ENCODE measurements at places on chromosomes 12 and 14.

DNA sequence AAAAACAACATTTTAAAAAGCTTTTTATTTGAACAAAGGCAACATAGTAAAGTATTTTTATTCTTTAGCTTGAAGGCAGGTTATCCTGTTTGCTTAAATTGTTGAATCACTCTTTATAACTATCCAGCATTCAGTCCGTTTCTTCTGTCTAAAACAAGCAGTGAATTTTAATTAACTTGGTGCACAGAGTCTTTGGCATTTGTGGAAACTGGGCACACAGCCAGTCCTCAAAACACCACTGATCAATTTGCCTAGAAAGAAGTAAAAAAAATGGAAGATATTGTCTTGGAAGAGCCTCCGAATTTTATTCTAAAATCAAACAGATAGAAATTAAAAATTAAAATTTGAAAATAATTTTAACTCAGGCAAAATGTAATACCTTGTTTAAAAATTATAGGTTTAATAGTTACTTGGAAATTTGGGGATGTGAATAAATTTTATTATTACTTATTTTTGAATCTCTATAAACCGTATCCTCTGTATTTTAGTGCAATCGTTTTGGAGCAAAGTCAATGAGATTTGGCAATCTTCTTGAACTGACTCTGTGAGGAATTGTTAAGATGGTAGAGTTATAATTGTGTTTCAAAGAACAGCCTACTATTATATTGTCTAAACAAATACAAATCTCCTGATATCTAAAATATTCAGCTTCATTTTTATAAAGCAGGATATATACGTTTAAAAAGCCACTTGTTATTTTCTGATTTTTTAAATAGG lies 927.0 kb downstream of the SLC16A7 start:
- no peak for DNase-seq

GRCh38 chr12:31477687-31478086 lies 113.2 kb downstream of the DENND5B start:
- no peak for DNase-seq

DNA sequence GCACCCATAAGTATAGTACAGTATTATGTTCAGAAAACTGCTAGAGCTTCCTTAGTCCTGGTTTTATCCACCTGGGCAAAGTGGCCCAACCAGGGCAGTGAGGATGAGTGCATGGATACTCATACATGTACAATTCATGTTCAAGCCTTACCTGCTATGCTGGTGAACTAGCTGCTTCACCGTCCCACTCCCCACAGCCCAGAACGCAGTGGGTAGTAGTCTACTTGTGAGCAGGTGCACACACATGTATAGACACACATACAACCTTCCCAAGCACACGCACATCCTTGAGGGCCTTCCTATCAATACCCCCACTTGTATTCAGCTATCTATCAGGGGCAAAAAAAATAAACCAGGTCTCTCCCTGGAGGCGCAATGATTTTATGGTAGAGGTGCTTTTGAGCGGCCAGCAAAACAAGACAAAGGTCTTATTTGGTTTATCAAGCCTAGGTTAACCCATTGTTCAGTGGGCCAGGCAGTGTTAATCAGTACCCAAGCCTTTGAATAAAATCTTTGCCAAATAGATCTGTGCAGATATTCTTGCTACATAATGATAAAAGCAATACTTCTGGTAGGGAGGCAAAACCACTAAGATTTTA lies 69.8 kb downstream of the ZFP36L1 start:
- no peak for DNase-seq

- no peak for DNase-seq
Observed at GRCh38 chr14:101561145-101561896, at the start of gene DIO3. Gene DIO3, plus strand, starts transcription at chr14:101561495.

GRCh38 chr12:118103601-118104382 lies at the start of gene VSIG10:
Gene VSIG10, minus strand, starts transcription at chr12:118104011. Its CDS starts 340 bp downstream, at chr12:118103671.
- DNase-seq, result peak; percentile 19

DNA sequence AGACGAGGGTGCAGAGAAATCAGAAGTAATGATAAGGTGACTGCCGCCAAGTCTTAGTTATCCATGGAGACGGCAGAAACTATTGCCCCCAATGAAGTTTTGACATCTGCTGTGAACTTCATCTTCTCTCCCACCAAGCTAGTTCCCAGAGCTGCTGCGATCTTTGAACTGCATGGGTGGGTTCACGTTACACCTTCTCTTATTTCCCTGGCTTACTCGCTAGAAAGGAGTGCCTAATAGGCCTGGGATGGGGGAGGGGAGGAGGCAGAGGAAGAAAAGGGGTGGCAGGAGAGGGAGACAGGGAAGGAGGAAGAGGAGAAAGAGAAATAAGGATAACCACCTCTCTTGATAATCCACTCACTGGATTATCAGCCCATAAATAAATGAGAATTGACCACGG lies 157.1 kb downstream of the NTF3 start:
- DNase-seq, result no peak

DNA sequence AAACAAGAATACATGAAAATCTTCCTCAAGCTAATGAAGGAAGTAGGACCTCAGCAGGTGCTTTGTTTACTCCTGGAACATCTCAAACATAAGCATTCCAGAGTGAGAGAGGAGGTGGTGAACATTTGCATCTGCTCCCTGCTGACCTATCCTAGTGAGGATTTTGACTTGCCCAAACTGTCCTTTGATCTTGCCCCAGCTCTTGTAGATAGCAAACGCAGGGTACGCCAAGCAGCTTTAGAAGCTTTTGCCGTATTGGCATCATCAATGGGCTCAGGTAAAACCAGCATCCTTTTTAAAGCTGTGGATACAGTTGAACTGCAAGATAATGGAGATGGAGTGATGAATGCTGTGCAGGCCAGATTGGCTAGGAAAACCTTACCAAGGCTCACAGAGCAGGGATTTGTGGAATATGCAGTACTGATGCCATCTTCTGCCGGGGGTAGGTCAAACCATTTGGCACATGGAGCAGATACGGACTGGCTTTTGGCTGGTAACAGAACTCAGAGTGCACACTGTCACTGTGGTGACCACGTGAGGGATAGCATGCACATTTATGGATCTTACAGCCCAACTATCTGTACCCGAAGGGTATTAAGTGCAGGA lies 1.9 kb downstream of the TOGARAM1 start:
- no peak for DNase-seq

DNA sequence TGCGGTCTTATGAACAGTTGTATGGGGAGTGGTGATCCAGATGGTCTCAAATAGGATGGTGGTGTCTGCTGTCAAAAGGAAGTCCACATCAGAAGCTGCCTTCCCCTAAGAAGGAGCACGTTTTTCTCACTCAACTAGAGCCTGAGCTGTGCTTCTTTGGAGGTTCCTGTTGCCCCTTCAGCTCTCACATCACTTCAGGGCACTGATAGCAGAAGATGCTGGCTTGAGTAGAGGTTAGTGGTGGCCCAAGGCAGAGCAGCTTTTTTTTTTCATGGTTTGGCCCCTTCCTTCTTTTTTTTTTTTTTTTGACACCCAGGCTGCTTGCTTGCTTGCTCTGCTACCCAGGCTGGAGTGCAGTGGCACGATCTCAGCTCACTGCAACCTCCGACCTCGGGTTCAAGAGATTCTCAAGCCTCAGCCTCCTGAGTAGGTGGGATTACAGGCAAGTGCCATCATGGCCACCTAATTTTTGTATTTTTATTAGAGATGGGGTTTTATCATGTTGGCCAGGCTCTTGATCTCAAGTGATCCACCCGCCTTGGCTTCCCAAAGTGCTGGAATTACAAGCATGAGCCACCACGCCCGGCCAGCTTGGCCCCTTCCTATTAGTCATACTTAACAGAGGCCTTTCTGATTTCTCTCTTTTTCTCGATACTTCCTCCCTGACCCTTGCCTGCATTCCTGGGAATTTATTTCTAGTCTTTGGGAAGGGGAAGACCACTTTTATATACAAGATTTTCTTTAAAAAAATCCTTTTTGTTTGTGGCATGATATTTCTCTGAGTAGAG lies 31.6 kb downstream of the KLRD1 start:
- DNase-seq, result no peak

- no peak for DNase-seq
Observed at GRCh38 chr12:77814386-77814785, 16.3 kb upstream of the NAV3 start.

- DNase-seq, result no peak
Observed at GRCh38 chr12:98970950-98971349, 325.9 kb downstream of the APAF1 start.

GRCh38 chr14:38342803-38343202 lies 86.9 kb upstream of the CLEC14A start:
- DNase-seq, result no peak

- no peak for DNase-seq
Observed at GRCh38 chr14:73272393-73272792, 35.1 kb downstream of the PAPLN start.

DNA sequence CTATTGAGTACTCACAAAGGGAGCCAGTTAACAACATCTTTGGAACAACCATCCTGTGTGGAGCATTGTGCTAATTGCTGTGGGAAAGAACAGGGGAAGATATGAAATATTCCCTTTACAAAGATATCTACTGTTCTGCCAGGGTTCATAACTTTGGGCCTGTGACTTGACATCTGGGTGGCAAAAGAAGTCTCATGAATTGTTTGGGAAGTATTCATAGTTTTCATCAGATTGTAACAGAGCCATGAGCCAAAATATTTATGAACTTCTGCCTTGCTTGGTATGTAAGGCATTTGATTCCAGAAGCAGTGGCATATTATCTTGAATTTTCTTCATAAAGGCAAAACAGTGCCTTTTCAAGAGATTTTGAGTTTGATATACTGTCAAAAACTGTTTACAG lies 816.2 kb downstream of the DIO2 start:
- DNase-seq, result no peak

GRCh38 chr14:24700511-24700910 lies 66.5 kb upstream of the GZMB start:
- DNase-seq, result no peak

GRCh38 chr14:69559581-69560011 lies 15.1 kb downstream of the CCDC177 start:
- DNase-seq, result no peak

GRCh38 chr14:85533023-85533860 lies 3.3 kb downstream of the FLRT2 start:
- no peak for DNase-seq

DNA sequence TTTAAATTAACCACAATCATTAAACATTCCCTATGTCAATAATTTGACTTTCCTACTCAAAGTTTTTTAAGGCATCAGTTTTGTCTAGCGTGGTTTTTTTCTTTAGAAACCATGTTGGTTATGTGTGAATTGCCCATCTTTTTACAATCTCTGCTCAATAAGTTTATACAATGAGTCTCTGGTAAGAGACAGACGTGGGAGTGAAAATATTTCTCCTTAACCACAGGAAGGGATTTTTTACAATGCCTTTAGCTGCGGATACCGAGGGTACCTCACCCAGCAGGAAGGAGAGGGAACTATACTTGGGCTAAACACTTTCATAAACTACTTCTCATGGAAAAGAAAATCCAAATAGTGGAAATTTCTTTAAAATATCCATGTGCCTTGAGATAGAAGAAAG lies 191.4 kb upstream of the BCL2L14 start:
- DNase-seq, result no peak

GRCh38 chr14:85578930-85579329 lies 49.0 kb downstream of the FLRT2 start:
- DNase-seq, result no peak

DNA sequence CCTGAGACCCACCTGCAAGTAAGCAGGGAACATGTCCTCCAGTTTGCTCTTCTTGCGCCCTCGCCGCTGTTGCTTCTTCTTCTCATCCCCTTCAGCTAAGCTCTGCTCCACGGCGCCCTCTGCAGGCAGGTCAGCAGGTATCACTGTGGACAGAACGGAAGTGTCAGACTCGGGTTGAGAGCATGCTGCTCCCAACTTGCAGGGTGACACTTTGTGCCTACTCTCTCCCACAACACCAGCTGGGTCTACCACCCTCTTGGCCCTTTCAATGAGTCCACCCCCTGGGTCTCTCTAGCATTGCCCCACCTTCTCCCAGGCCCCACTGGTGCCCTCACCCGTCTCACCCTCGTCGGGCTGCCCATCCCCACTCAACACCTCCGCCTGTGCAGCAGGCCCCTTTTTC lies 16.7 kb downstream of the KMT2D start:
- DNase-seq, result peak; percentile 85

DNA sequence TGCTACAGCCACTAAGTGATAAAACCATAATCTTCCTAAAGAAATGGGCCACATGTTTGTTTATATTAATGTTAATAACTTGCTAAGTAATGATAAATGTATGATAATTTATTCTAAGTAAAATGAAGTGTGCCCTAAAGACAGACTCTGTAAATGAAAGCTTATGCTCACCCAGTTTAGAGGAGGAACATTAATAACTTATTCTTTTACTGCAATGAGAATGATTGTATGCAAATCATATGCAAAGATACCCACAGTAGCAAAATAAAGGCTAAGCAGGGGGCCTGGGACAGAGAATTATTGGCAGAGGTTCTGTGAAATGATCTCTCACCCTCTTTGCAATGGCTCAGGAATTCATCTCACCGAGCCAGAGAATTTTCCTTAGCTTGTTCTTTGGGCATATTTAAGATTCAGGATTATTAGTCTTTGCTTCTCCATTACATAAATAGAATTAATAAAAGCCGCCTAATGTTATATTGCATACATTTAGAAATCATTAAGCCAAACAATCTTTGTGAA lies 75.9 kb downstream of the TMEM132D start:
- DNase-seq, result no peak

- no peak for DNase-seq
Observed at GRCh38 chr12:130680451-130680990, 35.6 kb downstream of the RIMBP2 start.

GRCh38 chr12:127519779-127520178 lies 747.2 kb upstream of the TMEM132C start:
- no peak for DNase-seq

DNA sequence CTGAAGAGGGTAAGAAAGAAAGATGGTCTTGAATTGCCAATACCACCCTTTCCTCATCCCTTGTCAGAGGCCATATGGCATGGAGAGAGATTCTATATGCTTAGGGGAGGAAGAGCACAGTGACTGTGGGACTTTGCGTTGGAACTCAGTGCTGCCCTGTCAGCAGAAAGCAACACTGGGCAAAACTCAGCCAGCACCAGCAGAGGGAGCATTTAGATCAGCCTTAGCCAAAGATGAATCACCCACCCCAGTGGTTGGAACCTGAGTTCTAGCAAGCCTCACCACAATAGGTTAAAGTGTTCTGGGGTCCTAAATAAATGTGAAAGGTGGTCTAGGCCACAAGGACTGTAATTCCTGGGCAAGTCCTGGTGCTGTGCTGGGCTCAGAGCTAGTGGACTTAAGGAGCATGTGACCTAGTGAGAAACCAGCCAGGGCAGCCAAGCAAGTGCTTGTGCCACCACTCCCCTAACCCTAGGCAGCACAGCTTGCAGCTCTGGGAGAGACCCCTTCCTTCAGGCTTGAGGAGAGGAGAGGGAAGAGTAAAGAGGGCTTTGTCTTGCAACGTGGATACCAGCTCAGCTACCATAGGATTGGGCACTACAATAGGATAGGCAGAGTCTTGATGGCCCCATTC lies 11.4 kb upstream of the BCAT1 start:
- DNase-seq, result peak; percentile 53

DNA sequence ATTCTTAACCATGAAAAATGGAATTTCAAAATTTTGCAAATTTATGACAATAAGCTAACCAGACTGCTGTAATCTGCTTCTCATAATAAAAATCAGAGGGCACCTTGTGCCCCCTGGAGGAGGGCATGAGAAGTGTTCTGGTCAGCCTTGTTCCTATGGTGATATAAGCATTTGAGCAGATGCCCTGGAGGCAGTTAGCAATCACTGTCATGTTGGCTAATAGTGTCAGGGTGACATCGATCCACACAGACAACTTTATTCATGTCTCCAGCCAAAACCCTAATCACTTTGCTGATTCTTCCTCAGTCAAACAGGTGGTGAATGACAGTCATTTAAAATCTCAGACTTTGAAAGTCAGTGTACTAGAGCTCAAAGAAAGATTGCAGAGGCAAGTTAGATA lies 943.0 kb downstream of the GALC start:
- no peak for DNase-seq

All from stimulated activated CD4-positive, alpha-beta T cell treated with anti-CD3 and anti-CD28 coated beads, Interleukin-2, amount 100 ng/mL, for 24 hours (primary cell).